Bronchial smooth muscle cell (primary cell): ENCODE measurements at places on chromosomes 4 and X. TPM values are rescaled to one million over a fixed set of nuclear protein-coding genes. Genes with fewer than 3 reads are reported as not detected.

The UGT2B11 gene
- not detected in 2 replicates for total RNA-seq

The LARP1B gene
- 10.9 and 12.9 TPM in 2 replicates for total RNA-seq

The TEX13C gene
- not detected in 2 replicates for total RNA-seq

The MAGEB1 gene
- not detected in 2 replicates for total RNA-seq

The DGAT2L6 gene
- total RNA-seq: not detected in 2 replicates

The ZDHHC15 gene
- total RNA-seq: under 0.01 and 0.09 TPM in 2 replicates
